Tongue (tissue), 3 donors: ENCODE measurements at places on chromosomes 5 and 9.

GRCh38 chr9:13807118-13807517, 506.8 kb downstream of the NFIB start:
- peak; percentile 75 for DNase-seq

- DNase-seq, result no peak
Observed at GRCh38 chr5:167317884-167318283, 973.6 kb upstream of the WWC1 start.

DNA sequence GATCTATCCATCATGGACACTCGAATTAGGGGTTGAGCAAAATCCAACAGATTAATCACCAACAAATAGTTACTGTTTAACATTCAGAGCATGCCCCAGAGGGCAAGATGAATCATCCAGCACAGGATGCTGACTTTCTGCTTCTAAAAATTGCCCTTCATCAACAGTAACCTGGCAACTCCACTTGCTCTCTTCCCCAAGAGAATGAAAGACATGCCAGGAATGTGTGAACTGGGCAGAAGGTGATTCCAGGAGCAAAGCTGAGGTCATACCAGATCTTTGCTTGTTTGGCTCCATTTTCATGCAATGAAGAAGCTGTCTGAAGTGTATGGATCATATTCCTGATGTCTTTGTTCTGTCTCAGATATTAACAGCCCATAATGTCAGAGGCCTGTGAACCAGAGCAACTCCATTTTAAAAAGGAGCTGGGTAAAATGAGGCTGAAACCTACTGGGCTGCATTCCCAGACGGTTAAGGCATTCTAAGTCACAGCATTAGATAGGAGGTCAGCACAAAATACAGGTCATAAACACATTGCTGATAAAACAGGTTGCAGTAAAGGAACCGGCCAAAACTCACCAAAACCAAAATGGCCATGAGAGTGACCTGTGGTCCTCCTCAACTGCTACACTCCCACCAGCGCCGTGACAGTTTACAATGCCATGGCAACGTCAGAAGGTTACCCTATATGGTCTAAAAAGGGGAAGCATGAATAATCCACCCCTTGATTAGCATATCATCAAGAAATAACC, 2.5 kb upstream of the ZNF367 start:
- peak; percentile 54 for DNase-seq

GRCh38 chr9:110131499-110131898, 76.5 kb downstream of the C9orf152 start:
- DNase-seq, result no peak

GRCh38 chr5:121688781-121689180, 162.9 kb upstream of the FTMT start:
- DNase-seq, result peak; percentile 7

DNA sequence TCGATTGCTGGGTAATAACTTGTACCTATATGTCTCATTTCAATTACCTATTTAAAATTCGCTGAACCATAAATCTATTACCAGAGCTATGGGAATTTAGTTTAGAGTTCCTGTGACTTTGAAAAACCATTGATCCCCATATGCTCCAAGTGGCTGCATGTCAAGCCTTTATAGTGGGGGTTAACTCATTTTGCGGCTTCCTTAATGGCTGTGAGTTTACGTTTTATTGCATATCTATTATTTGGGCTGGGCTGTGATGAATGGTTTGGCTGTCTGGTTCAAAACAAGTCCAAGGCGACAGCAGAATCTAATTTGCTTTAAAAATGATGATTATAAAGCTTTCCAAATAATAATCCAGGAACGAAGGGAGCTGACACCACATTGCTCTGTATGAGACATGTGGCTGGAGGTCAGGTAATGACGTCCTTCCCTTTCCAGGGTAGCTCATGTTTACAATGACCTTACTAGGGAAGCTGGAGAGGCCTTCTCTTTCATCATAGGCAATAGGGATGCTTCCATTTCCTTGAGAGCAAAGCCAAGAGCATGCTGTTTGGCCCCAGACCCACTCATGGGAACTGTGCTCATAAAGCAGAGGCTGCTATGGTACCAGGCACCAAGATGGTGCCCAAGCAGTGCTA, 258.3 kb downstream of the HSPA4 start:
- DNase-seq, result no peak

- DNase-seq, result no peak
Observed at GRCh38 chr5:12668564-12668963, 764.3 kb upstream of the CTNND2 start.

GRCh38 chr5:71778678-71779276, 59.7 kb downstream of the CARTPT start:
- DNase-seq, result peak; percentile 64

DNA sequence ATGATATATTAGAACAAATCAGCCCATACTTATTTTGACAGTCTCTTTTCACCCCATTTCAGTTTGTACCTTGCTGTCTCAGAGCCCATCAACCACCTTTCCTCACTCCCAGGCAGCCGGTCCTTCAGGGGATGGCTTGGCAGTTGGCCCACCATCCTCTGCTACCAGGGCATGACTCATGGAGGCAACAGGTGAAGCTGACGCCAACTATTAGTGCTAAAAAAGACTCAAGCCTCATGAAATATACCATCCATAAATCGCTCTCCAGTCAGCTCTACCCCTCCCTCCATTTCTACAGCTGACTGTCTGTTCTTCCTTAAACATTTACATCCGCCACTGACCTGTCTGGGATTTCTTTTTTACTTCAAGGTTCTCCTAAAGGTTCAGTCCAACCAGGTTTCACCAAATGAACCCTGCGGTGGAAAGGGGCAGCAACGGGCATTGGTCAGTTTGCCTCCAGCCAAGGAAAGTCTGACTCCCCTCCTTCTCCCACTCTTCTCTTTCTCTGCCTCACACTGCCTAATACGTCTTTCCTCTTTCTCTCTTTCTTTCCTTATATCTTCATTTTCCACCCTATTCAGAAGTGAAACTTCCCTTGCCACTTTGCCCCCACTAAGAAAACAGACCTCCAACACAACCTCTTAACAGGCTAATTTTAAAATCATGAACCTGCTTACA, 439.1 kb downstream of the RAB3C start:
- DNase-seq, result no peak

DNA sequence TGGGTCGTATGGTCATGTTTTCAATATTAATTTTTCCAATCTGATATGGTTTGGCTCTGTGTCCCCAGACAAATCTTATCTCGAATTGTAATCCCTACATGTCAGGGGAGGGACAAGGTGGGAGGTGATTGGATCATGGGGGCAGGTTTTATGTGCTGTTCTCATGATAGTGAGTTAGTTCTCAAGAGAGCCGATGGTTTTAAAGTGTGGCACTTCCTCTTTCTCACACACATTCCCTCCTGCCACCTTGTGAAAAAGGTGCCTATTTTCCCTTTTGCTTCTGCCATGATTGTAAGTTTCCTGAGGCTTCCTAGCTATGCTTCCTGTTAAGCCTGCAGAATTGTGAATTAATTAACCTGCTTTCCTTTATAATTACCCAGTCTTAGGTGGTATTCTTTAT, 309.1 kb upstream of the GRIN3A start:
- DNase-seq, result no peak

- DNase-seq, result no peak
Observed at GRCh38 chr5:119828541-119828940, 199.2 kb downstream of the FAM170A start.

DNA sequence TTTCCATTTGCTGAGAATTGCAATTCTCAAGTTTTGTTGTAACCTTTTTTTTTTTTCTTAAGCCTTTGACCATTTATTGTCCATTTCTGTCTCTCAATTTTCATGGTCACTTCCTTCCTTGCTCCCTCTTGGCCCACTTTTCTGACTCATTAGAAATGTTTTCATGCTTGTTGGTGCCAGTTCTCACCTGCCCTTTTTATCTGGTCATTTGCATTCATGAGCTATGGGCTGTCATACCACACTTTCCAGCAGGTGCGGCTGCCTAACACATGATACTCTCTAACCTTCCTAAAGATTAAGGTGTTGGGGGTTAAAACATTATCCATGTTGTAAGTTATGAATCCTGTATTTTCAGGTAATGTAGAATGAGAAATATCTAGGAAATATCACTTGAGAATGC, 150.5 kb upstream of the TLX3 start:
- DNase-seq, result no peak

DNA sequence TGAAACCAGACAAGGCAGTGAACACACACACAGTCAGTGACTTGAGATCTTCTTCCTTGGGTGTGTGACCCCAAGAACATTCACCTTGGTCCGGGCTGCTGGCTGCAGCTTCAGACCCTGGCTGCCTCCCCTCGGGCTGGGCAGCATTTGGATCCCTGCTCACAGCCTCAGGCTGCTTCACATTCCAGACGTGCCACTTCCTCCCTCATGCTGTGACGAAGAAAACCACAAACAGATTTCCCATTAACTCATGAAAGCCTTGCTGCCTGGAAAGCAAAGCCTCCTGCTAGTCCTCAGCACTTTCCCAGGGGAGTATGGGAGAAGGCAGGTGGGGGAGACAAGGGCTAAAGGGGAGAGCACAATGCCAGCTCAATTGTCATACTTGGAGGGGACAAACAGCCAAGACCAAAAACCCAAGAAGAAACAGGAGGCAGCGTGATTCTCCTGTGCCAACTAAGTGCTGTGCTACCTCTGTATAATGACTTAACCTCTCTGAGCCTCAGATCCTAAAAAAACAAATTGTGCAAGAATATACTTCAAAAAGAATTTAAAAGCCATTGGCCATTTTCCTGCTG, 594.6 kb upstream of the BRINP1 start:
- peak; percentile 58 for DNase-seq

DNA sequence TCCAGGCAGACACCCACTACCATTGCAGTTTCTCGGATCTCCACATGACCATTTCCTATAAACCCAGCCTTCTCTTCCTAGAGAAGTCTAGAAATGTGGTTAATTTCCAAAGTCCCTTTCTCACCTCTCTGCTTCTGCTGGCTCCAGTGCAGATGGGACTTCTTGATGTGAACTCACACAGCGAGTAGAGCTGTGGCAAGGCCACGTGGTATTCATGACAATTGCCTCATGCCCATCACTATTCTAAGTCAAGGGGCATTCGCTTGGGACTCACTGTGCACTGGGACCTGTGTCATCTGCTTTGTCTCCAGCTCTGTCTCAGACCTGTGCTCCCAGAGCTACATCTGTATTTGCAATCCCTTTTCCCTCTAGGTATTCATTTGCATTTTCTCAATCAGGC, 6.2 kb downstream of the CD180 start:
- DNase-seq, result no peak

GRCh38 chr5:40736103-40736875, 19.5 kb downstream of the TTC33 start:
- peak; percentile 77 for DNase-seq

DNA sequence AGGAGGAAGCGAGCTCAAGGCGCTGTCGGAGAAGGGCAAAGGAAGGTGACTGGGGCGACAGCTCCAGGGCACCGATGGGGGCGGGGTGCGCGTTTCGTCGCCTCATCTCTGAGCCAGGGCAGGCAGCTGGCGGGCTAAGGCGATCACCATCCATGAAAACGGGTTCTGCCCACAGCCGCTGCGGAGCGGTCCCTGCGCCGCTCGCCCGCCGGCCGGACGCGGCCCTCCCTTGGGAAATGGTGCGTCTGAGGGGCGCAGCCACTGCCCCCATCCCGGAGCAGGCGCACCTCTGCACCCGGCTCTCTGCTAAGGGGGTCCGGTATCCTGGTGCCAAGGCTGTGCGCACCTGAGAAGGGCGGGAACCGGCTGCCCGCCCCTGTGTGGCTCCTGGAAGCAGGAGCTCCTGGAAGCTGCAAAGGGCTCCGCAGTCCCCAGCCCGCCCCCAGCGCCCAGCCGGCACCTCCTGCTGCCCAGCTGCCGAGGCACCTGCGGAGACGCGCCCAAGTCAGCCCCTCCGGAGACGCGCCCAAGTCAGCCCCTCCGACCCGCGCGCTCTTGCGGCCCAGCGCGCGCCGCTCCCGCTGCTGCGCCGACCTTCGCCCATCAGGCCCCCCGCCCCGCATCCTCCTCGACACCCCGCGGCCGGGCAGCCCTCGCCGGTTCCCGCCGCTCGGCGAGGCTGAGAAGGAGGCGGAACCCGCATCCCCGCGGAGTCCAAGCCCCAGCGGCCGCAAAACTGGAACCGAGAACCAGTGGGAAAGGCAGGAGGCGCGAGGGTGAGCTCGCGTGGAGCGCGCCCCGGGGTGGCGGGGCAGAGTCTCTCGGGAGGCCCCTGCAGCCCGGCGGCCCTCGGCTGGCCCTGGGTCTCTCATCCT, 757 bp downstream of the ANKRD34B start:
- no peak for DNase-seq

DNA sequence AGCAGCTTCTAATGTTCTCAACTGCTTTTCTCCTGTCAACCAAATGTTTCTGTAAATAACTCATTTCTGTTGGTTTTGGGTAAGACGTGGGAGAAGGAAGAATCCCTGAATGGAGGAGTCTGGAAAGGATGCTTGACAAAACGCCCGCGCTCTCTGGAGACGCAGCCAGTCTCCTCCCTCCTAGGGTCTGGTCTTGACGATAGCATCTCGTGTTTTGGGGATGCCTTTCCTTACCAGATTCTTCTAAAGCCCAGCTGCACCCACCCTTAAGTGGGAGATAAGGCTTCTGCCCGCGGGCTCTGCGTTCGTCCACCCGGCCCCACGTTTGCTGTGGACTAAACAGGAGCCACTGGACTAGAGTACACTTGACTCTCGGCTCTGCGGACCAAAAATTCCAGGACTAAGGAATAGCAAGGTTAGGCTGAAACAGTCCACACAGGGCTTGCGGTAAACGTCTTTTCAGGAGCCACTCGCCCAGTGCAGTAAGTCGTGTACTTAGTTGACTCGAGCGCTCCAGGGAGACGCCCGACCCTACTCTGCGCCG, 491 bp upstream of the CTSL start:
- peak; percentile 40 for DNase-seq

- DNase-seq, result no peak
Observed at GRCh38 chr5:123084730-123085605, 4.1 kb upstream of the PRDM6 start.

DNA sequence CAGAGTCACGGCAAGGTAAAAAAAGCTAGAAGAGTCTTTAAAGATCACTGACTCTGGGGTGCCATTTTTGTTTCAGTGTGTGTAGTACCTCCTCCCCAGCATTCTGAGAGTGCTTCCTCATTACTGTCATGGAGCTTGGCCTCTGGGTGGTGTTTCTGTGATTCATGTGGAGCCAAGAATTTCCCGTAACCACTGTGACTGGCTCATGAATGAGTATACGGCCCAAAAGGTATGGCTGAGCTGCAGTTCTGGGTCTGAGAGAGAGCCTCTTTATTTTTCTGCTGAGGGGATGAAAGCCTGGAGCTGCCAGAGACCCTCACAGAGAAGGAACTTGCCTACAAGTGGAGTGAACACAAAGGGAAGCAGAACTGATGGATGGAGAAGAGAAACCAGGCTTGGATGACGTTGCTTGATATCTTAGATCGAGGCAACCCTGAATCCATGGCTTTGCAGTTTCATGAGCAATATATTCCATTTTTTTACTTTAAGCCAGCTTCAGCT, 85.6 kb downstream of the PTTG1 start:
- DNase-seq, result no peak

DNA sequence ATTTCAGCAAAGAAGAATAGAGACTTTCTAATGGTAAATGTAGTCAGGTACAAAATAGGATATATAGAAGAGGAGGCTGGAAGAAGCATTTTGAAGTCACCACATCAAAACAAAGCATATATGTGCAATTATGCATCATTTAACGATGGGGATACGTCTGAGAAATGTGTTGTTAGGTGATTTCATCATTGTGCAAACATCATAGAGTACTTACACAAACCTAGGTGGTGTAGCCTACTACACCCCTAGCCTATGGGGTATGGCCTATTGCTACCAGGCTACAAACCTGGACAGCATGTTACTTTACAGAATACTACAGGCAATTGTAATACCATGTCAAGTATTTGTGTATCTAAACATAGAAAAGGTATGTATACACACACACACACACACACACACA, 28.4 kb downstream of the ELP1 start:
- no peak for DNase-seq
